GM13976 (cell line): ENCODE measurements at places on chromosomes 3 and 15.

- DNase-seq: no peak
Measured at GRCh38 chr15:37102305-37103162, 2.2 kb upstream of the MEIS2 start.

DNA sequence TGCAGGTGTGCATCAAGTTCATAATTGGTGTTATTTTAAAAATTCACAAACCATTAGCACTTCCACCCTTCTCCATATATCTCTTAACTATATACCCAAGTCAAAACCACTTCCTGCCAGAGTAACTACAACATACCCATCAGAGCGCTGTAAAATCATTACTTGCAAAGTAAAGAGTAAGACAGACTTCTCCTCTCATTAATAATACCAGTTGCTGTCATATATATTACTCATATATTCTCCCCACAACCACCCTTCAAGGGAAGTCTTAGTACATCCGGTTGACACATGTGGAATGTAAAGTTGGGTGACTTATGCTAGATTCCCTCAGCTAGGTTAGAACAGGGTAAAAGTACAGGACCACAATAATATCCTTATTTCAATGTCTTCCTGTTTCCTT lies 5.6 kb downstream of the TERC start:
- no peak for DNase-seq

DNA sequence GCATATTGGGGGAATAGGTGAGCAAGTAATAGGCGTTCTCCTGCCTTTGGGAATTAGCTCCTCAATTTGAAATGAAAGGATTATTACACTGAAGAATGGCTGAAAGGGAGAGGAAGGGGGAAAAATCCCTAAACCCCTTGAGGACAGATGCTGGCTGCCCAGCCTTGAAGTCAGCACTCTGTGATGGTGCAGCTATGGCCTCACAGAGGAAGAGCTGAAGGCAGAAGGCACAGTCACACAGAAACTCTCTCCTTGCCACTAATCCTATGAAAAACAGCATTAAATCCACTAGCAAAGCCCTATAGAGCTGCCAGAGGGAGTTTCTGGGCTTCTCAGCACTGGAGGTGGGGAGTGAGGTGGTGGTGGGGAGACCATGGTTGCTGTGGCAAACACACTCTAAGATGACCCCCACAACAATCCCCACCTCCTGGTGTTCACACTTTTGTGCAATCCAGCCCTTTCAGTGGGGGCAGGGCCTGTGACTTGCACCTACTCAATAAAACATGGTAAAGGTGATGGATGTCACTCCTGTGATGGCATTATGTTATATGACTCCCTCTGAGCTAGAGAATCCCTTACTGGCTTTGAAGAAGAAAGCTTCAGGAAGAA lies 101.2 kb downstream of the RFTN1 start:
- DNase-seq: no peak

- no peak for DNase-seq
Measured at GRCh38 chr3:146513386-146514051, 30.9 kb downstream of the PLSCR1 start.

GRCh38 chr15:75732809-75733451 lies 20.3 kb upstream of the CSPG4 start:
- peak; percentile 74 for DNase-seq

- DNase-seq: peak; percentile 56
Measured at GRCh38 chr15:90871716-90872485, 3.5 kb downstream of the FURIN start.

DNA sequence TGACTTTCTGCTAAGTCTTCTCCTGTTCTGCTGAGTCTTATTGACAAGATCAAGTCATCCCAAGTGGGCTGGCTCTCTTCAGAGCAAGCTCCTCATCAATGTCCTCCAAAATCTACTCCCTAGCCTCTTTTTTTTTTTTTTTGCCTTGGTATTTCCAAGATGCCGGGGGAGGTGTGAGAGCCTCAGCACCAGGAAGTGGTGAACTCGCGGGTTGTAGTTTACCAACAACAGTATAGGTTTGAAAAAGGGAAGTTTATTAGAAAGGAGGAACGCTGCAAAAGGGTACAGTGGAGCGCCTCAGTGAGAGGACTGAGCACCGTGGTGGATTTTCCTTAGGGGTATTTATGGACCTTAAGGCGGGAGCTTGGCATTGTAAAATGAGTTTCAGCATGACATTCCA lies 94.3 kb upstream of the SGO1 start:
- no peak for DNase-seq
